Right lobe of liver (tissue), 6 donors: ENCODE measurements at places on chromosomes 1 and 21. TPM values are rescaled to one million over a fixed set of nuclear protein-coding genes. Genes with fewer than 3 reads are reported as not detected.

TFF1 gene
- total RNA-seq = not detected

SPATA46 gene
- total RNA-seq = not detected

SERINC2 gene
- 63.1 TPM for total RNA-seq

FASLG gene
- 0.51 TPM for total RNA-seq

ADGRB2 gene
- not detected for total RNA-seq

CR1L gene
- total RNA-seq = 0.67 TPM

MAP10 gene
- 1.6 TPM for total RNA-seq

S100PBP gene
- total RNA-seq = 10.5 TPM

CYP4A11 gene
- total RNA-seq = 507 TPM

MDM4 gene
- total RNA-seq = 23.7 TPM

SDE2 gene
- total RNA-seq = 7.5 TPM

MUTYH gene
- total RNA-seq = 8.7 TPM

KIAA1614 gene
- 0.14 TPM for total RNA-seq

IARS2 gene
- 49.1 TPM for total RNA-seq

INSRR gene
- not detected for total RNA-seq

PKLR gene
- 95.3 TPM for total RNA-seq

TRIM46 gene
- total RNA-seq = 0.15 TPM

- no peak for DNase-seq
Measured at GRCh38 chr1:180525715-180526039, 23.3 kb upstream of the ACBD6 start.

DNA sequence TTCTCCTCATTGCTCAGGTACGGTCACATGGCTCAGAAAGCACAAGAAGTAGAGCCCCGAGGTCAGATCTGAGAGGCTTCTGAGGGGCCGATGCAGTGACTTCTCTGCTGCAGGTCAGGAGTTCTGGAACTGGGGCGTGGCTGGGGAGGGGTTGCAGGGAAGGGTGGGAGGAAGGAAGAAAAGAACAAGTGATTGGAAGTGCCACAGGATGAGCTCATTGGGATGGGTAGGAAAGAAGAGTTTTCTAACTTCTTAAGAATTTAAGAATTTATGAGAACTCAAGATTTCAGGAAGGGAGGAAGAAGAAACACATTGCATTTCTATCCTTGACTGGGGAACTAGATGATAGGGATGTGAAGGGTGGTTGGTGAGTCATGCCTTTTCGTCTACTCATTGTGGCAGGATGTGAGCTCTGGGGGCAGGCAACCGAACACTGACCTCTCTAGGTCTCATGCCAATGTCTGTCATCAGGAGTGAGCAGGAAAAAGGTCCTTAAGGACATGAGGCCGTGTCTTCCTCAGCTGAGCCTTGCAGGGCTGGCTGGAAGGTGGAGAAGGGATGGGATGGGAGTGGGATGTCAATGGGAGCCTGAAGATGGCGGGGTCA is 497 bp downstream of the FCRLB start:
- no peak for DNase-seq

DNA sequence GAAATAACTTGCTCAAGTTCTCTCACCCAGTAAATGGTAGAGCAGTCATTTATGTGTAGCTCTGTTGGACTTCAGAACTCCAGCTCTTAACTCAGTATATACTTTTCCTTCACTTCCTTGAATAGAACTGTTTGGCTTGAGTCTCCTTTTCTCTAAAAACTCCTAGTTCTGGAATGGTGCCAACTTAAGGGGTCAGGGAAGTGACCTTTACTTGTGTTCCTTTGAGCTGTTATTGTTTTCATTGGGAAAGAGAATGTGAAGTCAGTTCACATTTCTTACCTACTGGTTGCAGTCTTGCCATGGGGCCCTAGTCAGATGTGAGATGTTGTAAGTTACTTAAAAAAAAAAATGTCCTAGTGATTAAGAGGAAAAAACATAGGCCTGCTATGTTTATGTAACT is 77.0 kb upstream of the MACF1 start:
- DNase-seq = no peak

GRCh38 chr1:242467556-242468145 is 56.8 kb downstream of the PLD5 start:
- no peak for DNase-seq

DNA sequence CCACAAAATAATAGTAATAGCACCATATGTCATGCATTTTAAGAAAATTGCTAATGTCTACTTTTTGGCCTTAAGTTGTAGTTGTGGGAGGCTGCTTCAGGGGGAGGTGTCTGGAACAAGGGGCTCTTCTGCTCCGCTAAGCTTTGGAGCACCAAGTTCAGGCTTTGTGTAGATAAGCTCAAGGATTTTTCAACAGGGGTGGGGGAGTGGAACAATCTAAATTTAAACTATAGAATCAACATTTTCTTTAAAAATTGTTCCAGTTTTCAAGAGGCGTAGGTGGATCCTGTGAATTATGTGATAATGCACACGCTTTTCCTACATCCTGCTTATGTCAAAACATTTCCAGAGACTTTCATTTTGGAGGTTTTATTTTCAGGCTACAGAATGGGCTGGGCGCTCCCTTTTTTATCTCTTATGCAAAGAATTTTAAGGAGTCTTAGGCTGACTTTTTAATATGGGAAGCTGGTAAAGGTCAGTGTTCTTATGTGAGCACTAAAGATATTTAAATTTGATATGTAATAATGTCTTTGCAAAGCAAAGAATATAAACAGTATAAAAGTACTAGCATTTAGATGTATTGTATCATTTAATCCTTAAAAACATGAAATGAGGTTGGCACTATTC is 9.9 kb downstream of the ATP1A1 start:
- no peak for DNase-seq

DNA sequence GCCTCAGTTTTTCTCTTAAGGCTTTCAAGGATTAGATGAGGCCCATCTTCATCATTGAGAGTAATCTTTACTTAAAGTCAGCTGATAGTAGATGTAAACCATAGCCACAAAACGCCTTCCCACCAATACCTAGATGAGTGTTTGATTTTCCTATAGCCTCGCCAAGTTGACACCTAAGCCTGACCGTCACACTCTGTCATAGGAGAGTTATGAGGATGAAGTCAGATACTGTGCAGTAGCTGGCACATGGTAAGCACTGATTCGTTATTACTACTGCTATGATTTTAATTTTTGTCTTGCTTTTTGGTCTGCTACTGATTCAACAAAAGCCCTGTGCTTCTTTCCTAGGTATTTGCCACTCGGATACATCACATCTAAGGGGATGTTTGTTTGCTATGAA is 395.5 kb downstream of the RPS6KC1 start:
- DNase-seq = no peak

GRCh38 chr1:219177363-219177762 is 3.7 kb downstream of the LYPLAL1 start:
- DNase-seq = no peak

GRCh38 chr1:163588796-163589195 is 267.0 kb downstream of the NUF2 start:
- no peak for DNase-seq

DNA sequence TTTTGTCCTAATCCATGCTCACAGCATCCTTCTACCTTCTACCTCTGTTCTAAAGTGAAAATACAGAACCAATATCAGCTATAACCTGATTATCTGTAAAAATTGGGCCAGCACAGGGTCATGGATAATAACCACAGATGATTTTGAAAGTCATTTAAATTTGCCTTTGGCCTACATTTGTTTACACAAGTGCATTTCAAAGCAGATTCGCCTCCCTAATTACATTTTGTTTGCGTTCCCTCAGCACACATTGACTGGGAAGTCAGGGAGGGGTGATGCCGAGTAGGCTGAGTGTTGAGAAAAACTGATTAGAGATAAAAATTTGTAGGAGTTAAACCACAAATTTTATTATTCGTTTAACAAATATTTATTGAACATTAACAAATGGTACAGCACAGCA is 19.2 kb upstream of the RGS8 start:
- DNase-seq = no peak

DNA sequence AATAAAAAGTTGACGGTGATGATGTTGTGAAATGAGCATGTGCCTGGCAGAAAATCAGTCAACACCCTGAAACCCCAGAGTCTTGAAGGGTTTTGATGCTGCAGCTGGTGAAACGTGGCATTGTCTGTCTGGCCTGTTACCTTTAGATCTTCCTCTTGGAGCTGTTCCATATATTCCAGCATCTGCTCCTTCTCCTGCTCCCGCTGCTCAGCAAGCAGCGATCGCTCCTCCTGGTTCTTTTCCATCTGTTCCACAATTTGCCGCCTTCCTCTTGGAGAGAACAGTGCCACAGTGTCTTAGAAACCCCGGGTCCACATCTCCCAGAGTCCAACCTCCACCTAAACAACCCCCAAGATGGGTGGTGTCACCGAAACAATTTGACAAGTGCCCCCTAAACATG is 15.7 kb downstream of the CFAP45 start:
- no peak for DNase-seq

GRCh38 chr1:6424619-6425593 is at the start of gene ESPN:
Gene ESPN, plus strand, starts transcription at chr1:6424776. Its CDS starts 180 bp downstream, at chr1:6424956.
- no peak for DNase-seq

DNA sequence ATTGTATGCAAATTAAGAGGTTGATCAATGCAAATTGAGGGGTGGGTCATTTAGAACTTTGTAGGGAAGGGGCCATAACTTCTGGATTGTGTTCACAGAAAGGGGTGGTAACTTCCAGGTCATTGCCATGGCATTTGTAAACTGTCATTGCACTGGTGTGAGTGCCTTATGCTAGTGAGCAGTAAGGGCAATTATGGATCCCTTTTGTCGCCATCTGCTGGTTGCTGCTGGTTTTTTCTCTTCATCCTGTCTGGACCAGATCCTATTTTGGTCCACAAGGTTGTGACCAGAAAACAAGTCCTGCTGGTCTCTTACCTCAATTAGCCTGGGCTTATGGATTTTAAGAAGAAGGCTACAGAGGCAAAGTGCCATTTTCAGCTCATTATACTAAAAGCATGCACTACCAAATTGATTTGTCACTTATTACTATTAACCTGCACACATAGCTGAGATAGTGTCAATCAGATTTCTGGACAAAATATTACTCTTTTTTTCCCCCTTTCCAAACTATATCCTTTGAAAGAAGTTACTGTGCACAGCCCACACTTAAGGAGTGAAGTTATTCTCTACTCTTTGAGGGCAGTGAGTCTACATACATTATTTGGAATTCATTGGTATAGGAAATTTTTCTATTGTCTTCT is 196.2 kb downstream of the ZC3H11B start:
- no peak for DNase-seq

GRCh38 chr1:186421446-186421845 is 39.5 kb downstream of the PDC start:
- DNase-seq = no peak

DNA sequence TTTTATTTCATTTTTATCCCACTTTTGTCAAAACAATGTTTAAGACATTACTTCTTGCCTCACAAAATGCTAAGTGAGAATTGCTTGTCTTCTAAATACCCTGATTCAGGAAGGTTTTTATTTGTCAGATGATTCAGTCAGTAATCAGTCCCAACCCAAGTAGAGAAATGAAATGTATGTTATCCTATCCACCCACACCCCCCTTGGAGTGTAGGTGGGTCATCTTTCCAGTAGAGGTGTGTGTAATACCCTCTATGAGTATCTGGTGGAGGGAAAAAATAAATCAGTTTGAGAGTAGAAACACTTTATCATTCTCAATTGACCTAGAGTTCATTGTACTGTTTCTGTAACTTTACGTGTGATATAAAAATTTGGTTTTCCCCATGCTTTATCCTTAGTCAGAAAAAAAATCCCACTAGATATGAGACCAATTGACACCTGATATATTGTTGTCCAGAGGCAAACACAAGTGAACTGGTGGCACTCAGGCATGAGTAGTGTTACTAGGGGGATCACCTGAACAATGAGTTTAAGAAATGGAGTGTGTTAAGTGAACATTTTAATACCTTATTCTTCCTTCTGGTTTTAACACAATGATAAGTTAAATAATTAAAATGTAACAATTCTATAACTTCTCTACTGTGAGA is 153.8 kb upstream of the C1orf105 start:
- DNase-seq = no peak

- DNase-seq = no peak
Measured at GRCh38 chr1:32195531-32195930, 4.9 kb upstream of the CCDC28B start.

DNA sequence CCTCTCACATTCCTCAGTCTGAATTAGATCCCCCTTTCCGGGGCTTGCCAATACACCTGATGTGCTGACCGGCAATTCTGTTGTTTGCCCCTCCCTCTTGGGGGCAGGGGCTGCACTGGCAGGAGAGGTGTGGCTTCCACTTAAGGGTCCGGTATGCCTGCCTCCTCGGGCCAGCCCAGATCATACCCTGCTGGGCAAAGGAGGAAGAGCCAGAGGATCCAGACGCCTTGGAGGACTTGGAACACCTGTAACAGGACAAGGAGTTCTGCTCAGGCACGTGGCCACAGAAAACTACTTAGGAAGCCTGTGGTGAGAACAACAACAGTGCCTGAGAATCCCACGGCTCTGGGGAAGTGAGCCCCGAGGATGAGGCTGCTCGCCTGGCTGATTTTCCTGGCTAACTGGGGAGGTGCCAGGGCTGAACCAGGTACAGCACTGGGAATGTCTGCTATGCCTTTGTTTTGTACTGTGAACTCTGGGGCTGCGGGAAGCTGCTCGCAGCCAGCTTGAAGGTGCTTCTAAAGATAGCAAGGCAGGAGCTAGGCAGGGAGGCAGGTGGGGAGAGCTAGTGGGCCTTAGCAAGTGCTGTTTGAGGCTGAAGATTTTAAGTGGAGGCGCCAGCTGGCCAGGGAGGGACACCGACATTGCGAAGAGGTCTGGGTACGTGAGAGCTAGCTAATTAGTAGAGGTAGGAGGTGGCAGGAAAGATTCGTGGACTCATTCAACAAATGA is at the start of gene SMPDL3B:
Gene SMPDL3B (plus strand): TSS at position 183 of the 732 bp plus-strand sequence. CDS start 184 bp downstream, at position 367.
- no peak for DNase-seq

GRCh38 chr21:42013376-42013775 is 3.2 kb upstream of the ZBTB21 start:
- DNase-seq = no peak

DNA sequence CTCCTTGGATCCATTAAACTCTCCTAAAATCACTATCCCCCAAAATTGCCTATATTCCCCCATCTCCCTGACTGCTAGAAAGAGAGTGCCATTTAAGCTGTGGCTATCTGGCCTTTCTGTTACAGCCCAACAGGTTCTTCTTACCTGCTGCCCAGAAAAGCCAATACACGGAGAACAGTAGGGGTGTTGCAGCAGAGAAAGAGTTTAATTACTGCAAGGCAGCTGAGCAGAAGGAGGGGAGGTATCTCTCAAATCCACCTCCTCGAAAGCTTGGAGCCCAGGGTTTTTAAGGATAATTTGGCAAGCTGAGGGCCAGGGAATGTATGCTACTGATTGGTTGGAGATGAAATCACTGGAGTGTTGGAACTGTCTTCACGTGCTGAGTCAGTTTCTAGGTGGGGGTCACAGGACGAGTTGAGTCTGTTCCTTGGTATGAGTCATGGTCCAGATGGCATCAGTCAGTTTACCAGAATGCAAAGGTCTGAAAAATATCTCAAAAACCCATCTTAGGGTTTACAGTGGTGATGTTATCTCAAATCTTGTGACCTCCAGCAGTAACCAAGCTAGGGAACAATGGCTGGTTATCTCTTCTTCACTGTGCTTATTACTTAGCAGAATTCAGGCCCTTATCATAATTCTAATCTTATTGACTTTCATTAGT is 89.8 kb downstream of the SMYD3 start:
- DNase-seq = no peak

- no peak for DNase-seq
Measured at GRCh38 chr1:148328884-148329283, 154.2 kb downstream of the PPIAL4G start.

GRCh38 chr1:102050556-102050955 is 53.8 kb upstream of the OLFM3 start:
- DNase-seq = no peak

GRCh38 chr1:247291833-247292561 is 36.1 kb downstream of the VN1R5 start:
- DNase-seq = no peak

GRCh38 chr1:223621312-223621734 is 44.2 kb downstream of the CAPN8 start:
- peak; percentile 76 for DNase-seq

GRCh38 chr1:38500891-38501290 is 358.7 kb downstream of the RRAGC start:
- DNase-seq = no peak
